ENCODE measurements at places on chromosomes 11 and 22. TPM values are rescaled to one million over a fixed set of nuclear protein-coding genes. Genes with fewer than 3 reads are reported as not detected.

Gene OR8G5
- not detected for total RNA-seq

Gene TREH
- total RNA-seq, result not detected

Gene THY1
- total RNA-seq, result 4.0 TPM

DNA sequence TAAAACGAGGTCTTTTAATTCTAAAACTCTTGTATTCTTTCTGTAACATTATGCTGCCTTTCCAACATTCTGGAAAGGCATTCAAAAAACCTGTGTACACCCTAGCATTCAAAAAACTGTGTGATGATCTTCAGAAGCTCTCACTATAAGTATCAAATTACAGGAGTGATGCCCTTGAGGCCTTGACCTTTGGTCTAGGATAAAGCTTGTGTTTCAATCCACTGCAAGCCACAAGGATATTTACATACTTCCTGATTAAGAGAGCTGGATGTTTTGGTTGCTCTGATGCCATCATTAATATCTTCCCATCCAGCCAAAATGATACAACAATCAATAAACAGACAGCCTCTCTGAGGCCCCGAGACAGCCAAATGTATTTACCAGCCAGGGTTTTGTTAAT is 11.9 kb downstream of the CLPB start:
- DNase-seq, result no peak
- H3K27ac ChIP-seq, result no peak overlapping the region
- no peaks in the 10 kb centered on the region for H3K36me3 ChIP-seq
- no peak overlapping the region for H3K4me3 ChIP-seq
- H3K27me3 ChIP-seq, result no peaks in the 10 kb centered on the region

GRCh38 chr11:3810951-3811350 is 2.6 kb downstream of the PGAP2 start:
- H3K4me1 ChIP-seq, result peaks cover 25% of the 10 kb centered on the region
- H3K27me3 ChIP-seq, result no peaks in the 10 kb centered on the region
- H3K4me3 ChIP-seq, result no peak overlapping the region
- H3K27ac ChIP-seq, result no peak overlapping the region
- DNase-seq, result no peak

- no peak for DNase-seq
- H3K27me3 ChIP-seq, result peaks cover 29% of the 10 kb centered on the region
- no peak overlapping the region for H3K4me3 ChIP-seq
- no peaks in the 10 kb centered on the region for H3K36me3 ChIP-seq
Measured at GRCh38 chr11:13140028-13140870, 131.1 kb downstream of the RASSF10 start.

- H3K36me3 ChIP-seq, result peaks cover 34% of the 10 kb centered on the region
- peak overlapping the region; percentile 76 for H3K4me3 ChIP-seq
- DNase-seq, result no peak
- peaks cover 61% of the 10 kb centered on the region for H3K4me1 ChIP-seq
- peak overlapping the region; percentile 84 for H3K27ac ChIP-seq
- no peaks in the 10 kb centered on the region for H3K27me3 ChIP-seq
Measured at GRCh38 chr11:59151761-59152160, 9.1 kb downstream of the FAM111A start.
